ENCODE measurements at places on chromosomes 6 and 20.

DNA sequence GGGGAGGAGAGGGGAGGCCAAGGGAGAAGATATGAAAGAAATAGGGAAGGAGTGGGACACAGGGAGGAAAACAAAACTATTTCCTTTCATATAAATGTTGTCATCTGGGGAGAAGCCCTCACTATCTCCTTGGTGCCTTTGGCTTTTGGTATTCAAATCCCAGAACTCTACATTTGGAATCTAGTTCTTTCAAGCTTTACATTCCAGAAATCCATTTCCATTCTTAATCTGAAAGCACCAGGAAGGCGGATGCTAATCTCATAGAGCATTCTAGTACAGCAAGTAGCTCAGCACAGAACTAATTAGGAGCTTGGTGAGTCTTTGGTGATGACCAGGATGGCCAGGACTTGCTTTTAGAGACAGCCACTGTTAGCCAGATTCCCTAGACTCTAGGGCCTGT lies 177.9 kb downstream of the KIF16B start:
- no peak for DNase-seq

DNA sequence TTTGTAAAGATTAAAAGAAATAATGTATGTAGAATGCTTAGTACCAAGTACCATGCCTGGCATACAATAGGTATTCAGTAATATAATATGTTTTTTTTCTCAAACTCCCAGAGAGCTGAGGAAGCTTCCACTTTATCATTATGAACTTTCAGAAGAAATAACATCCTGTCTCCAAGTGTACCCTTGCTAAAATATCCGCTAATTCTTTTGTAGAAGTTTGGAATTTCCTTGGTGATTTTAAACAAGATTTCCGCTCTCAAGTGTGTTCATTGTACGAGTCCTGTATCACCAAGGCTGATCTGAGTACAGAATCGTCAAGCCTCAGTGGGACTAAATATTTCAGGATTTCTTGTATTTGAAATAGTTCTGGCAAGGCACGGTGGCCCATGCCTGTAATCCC lies 16.1 kb upstream of the RNF144B start:
- DNase-seq, result no peak

- no peak for DNase-seq
Measured at GRCh38 chr6:145953200-145953599, 11.0 kb downstream of the SHPRH start.

- DNase-seq, result no peak
Measured at GRCh38 chr20:10654630-10655029, 19.2 kb downstream of the JAG1 start.

- no peak for DNase-seq
Measured at GRCh38 chr6:44119704-44120262, 7.5 kb downstream of the MRPL14 start.

DNA sequence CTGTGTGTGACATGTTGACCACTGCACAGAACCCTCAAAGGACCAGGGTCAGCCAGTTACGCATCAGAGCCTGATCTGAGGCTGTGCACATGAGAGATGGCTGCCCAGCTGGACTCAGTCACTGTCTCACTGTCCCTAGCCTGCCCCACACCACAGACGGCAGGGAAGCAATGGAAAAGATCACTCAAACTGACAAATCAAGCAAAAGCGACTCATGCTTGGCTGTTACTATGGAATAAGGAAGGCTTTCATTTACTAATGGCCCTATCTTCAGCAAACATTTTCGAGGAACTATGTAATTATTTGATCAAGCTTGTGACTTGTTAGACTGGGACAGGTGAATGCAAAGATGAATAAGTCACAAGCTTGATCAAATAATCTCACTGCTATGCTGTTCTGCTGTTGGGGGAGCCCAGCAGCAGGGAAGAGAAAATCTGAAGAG lies 137.0 kb downstream of the SLC23A2 start:
- no peak for DNase-seq

Measured in CD4-positive, alpha-beta T cell (primary cell).